Breast epithelium (tissue), 4 donors: ENCODE measurements at places on chromosomes 6 and 20.

DNA sequence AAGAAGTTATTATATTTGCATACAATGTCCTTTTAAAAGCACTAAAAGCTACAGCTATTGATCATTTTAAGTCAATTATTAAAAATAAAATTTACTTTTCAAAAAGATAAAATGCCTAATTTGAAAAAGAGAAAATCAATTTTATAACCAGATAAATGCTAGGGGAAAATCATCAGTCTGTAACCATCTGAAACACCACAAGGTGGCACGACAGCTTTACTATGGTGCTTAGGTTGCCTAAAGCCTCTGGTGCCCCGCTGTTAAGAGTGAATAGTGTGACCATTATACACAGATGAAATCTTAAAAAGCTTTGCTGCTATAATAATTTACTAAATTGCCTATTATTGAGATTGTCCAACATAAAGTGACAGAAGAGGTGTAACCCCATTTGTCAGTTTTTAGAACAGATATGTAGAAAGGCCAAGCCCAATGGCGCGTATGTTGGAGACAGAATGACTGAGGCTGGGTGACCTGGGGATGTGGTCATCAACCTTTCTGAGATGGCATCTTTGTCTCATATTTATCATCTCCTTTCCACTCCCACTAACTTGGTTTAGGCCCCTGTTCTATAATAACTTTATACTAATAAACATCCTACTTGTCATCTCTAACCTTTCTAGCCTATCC, 100.8 kb downstream of the MOXD1 start:
- DNase-seq = no peak

DNA sequence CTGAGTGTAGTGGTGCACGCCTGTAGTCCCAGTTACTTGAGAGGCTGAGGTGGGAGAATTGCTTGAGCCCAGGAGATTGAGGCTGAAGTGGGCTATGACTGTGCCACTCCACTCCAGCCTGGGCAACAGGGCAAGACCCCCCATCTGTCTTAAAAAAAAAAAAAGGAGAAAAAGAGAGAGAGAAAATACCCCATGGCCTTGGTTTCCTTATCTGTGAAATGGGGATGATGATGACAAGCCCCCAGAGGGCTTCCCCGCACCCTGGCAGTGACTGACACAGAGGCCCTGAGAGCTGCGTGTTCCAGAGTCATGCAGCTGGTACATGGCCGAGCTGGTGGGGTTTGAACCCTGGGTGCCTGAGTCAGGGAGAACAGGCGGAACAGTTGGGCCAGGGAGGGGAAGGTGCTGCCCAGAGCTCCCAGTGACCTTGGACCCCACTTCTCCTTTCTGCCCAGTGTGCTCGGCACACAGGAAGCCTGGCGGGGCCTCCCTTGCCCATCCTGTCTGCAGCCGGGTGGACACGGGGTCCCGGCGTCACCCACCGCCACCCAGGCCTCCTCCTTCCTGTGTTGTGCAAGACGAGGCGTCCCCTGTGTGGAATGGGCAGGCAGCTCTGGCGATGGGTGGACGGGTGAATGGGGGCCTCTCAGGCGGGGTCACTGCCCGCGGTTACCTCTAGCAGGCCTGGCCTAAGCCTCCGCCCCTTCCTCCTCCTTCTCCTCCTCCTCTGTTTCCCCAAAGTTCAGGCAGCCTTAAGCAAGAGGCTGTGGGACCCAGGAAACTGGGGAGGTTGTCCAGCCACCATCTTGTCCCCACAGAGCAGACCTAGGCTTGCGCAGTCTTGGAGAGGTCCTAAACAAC, 84.2 kb downstream of the CEBPB start:
- DNase-seq = no peak

DNA sequence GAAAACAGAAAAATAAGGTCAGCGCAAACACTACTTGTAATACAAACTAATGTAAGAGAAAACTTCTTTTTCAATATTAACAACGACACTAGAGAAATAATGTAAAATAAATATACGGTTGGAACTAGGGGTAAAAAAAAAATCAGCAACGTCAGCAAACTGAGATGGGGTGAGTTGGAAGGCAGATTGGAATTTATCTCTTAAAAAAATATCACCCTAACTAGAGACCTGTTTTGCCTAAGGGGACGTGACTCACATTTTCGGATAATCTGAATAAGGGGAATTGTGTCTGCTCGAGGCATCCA, 705 bp upstream of the UTRN start:
- no peak for DNase-seq

DNA sequence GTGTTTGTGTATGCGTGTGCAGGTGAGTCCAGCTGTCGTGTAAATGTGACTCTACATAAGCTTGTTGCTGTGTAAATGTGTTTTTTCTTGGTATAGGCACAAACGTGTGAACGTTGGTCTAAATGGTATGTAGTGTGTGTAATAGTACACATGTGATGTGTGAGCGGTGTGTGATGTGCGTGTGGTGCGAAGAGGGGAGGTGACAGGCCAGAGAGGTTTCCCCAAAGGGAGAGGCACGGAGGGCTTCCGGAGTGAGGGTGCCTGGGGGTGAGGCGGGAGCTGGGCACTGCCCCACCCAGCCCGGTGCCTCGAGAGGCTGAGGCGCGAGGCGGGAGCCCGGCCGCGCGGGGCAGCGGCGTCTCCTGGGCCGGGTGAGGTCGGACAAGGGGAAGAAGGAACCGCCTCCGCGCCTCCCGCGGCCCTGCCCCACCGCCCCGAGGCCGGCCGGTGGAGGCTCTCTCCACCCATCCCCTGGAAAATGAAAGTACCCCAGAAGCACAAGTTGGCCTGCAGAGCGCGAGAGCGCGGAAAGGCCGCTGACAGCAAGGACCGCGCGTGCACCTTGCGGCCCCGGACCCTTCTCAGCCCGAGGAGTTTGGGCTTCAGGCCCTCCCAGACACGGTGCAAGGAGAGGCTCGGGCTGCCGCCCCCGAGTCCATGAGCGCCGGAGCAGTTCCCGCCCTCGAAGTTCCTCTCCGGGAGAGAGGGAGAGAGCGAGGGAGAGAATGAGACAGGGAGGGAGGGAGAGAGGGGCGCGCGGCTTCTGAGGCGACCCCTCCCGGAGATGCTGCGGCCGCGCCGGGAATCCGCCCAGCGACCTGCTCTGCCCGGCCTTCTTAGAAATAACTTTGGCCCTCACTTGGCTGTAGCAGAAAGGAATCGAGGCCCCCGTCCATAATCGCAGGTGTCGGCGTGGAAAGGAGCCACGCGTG, 43.2 kb upstream of the OSTM1 start:
- no peak for DNase-seq

- no peak for DNase-seq
Measured at GRCh38 chr20:19025430-19026120, 186.9 kb upstream of the SLC24A3 start.
